Activated CD4-positive, alpha-beta memory T cell treated with anti-CD3 and anti-CD28 coated beads, Interleukin-2, amount 10 ng/mL, durations not matched to agents 7 days and 5 days (primary cell): ENCODE measurements at places on chromosomes 12 and 14. TPM values are rescaled to one million over a fixed set of nuclear protein-coding genes. Genes with fewer than 3 reads are reported as not detected.

Gene DPY19L2
- total RNA-seq = 0.28 TPM

Gene TC2N
- total RNA-seq = 195 TPM

Gene KRT1
- total RNA-seq = 0.13 TPM

Gene ITGB7
- total RNA-seq = 780 TPM

Gene LMO3
- not detected for total RNA-seq

Gene FLVCR2
- total RNA-seq = 1.3 TPM

Gene INSM2
- total RNA-seq = not detected

Gene ARHGEF40
- total RNA-seq = 0.28 TPM

Gene OTX2
- not detected for total RNA-seq

Gene SLC25A21
- total RNA-seq = not detected

Gene WNT1
- total RNA-seq = 0.33 TPM

Gene ATP5F1B
- 529 TPM for total RNA-seq

Gene PPTC7
- 31.5 TPM for total RNA-seq

Gene FOXJ2
- total RNA-seq = 19.6 TPM

Gene CCDC197
- total RNA-seq = 0.45 TPM

Gene PLEKHG7
- 0.18 TPM for total RNA-seq

Gene CLEC14A
- not detected for total RNA-seq

Gene IGFBP6
- total RNA-seq = 0.38 TPM

Gene EIF5
- 197 TPM for total RNA-seq
